ENCODE measurements at places on chromosomes 2 and 18. TPM values are rescaled to one million over a fixed set of nuclear protein-coding genes. Genes with fewer than 3 reads are reported as not detected.
A peak's percentile ranks its signal among the peaks of the same experiment; 100 is the strongest.

Gene CTLA4
- total RNA-seq = not detected

Gene IFIH1
- 5.9 TPM for total RNA-seq

DNA sequence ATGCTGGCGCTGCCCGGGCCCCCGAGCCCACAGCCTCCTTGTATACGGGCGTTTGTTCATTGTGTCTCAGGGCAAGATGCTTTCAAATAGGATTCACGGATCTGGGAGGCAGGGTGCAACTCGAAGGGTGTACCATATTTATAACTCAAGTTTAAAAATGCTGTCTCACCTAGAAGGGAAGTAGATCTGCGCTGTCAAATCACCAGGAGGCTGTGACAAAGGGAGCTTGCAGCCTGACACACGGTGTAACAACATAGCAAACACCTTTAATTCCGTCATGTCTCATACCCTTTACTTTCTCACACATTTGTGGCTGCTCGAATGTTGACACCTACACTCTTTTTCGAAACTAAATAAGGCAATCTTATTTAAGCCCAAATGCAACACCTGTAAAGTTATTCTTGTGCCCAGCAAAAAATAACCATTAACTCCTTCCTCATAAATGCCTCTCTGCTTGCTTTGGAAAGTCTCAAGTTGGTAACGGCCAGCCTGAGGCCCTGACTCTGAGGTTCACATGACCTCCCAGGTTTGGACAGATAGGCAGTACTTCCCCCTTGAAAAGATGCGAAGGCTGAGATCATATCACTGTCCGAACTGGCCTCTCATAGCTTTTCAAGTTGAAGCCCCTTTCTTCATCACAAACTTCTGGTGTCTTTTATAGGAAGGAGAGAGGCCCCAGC is 11.6 kb downstream of the ZEB2 start:
- peak; percentile 39 for DNase-seq

DNA sequence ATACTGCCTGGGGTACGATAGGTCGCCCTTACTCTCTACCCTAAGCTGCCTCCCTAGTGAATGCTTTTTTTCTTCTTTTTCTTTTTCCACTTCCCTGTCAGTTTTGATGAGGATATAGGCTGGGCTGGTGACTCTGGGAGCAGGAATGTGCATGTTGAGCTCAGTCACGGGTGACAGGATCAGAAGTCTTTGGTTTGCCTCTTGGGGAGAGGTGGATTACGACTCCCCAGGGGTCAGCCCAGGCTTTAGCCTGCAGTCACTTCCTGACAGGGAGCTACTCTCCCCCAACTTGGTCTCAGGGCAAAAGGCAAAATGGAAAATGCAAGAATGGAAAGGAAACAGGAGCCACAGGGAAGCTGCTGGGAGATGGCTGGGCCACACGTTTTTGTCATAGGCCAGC is 57.3 kb downstream of the THNSL2 start:
- DNase-seq = no peak

DNA sequence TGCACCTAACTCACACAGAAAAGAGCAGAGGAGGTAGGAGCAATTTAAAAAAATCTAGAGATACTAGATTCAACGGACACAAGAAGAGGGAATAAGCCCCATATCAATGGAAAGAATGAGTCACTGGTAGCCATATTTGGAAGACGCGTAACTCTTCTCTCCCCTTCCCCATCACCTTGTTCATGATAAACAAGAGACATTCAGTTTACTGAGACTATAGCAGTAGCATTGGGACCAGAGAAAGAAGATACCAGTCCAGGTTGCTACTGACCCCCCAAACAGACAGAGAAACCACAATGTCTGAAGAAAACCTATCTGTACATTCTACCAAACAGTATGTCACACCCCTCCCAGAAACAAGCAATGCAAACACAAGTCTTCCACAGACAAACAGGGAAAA is 81.1 kb downstream of the SLC66A3 start:
- no peak for DNase-seq
